Activated naive CD4-positive, alpha-beta T cell treated with anti-CD3 and anti-CD28 coated beads, Interleukin-2, amount 50 U/mL, for 72 hours (primary cell): ENCODE measurements at places on chromosomes 12 and 14. TPM values are rescaled to one million over a fixed set of nuclear protein-coding genes. Genes with fewer than 3 reads are reported as not detected.

- DNase-seq: no peak
These were observed 79.8 kb upstream of the SEL1L start for GRCh38 chr14:81613341-81614045.

- DNase-seq: no peak
These were observed 57.6 kb downstream of the NCOR2 start for GRCh38 chr12:124509676-124510300.

DNA sequence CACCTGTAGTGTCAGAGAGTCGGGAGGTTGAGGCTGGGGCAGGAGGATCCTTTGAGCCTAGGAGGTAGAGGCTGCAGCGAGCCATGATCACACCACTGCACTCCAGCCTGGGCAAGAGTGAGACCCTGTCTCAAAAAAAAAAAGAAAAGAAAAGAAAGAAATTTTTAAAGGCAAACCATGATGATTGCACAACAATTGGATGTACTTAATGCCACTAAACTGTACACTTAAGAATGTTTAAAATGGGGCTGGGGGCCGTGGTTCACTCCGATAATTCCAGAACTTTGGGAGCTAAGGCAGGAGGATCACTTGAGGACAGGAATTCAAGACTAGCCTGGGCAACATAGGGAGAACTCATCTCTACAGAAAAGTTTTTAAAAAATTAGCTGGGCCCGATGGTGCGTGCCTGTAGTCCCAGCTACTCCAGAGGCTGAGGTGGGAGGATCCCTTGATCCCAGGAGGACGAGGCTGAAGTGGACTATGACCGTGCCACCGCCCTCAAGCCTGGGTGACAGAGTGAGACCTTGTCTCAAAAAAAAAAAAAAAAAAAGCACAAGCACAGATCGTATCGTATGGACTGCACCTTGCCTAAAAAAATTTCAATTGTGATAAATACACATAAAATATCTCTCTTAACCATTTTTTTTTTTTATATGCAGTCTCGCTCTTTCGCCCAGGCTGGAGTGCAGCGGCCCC, 32.7 kb downstream of the JAG2 start:
- DNase-seq: no peak

GRCh38 chr14:88179716-88180115, 143.4 kb downstream of the KCNK10 start:
- no peak for DNase-seq

DNA sequence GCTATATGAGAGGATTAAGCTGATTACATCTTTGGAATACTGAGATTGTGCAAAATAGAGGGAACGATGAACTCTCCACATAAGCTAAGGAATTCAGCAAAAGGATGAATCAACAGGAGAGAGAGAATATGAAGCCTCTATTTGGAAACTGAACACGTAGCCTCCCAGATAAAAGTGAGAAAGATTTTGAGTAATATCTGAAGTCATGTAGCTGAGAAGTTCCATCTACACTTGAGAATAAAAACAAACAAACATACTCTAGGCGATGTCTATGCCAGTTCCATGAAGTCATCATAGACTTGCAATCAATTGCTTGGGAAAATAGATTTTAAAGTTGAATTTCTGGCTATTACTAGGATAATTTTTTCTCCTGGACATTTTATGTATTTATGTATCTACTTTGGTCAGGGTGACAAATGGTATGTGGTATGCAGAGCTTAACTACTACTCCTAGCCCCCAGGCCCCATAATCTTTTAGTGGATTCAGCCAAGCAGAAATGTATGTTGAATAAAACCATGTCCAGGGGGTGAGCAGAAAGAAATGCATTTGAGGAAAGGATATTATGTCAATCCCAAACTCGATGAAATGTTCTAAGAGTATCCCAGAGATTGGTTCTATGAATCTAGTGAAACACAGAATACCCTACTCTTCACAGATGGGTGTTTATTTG, 627.4 kb downstream of the DIO2 start:
- no peak for DNase-seq

DNA sequence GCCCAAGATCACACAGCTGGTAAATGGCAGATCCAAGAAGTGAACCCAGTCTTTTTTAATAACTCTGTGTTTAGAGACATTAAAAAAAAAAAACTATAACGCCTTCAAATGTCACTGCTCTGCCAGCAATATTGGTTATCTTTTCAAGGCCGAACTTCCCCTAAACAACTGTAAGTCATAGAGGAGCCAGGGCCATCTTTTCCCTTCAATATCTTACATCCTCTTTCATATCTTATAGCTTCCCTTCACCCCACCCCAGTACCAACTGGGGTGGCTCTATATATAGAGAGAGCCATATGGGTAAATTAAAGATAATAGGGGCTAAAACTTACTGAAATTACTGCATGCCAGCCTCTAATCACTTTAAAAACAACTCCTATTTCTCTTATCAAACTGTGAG, 100.2 kb downstream of the STAB2 start:
- no peak for DNase-seq

DNA sequence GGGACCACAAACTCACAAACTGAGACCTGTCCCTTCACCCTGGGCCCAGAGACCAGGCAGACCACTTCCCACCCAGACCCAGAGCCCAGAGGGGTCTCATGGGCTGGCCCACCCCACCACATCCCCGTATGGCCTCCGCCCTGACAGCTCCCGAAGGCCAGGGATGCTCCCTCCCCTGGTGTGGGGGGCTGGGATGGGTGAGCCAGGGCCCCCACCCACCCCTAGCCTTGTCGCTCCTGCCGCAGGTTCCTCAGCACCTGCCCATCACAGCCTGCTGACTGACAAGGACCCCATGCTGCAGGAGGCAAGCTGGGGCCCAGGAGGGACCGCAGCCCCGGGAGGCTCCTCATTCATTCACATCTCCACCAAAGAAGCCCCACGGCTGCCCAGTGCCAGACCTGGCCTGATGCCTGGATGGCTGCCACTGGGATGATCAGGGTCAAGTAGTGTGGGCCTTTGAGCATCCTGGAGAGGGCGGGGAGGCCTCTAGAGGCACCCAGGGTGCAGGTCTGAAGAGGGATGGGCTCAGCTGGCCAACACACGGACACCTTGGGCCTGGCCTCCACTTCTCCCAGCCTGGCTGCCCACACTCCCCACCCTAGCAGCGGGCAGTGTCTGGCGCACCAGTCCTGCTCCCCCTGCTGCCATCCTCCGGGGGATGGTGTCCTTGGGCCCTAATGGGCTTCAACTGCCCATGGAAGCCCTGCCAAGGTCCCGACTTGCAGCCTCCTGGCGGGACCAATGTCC, 24.7 kb upstream of the GPR132 start:
- no peak for DNase-seq

DNA sequence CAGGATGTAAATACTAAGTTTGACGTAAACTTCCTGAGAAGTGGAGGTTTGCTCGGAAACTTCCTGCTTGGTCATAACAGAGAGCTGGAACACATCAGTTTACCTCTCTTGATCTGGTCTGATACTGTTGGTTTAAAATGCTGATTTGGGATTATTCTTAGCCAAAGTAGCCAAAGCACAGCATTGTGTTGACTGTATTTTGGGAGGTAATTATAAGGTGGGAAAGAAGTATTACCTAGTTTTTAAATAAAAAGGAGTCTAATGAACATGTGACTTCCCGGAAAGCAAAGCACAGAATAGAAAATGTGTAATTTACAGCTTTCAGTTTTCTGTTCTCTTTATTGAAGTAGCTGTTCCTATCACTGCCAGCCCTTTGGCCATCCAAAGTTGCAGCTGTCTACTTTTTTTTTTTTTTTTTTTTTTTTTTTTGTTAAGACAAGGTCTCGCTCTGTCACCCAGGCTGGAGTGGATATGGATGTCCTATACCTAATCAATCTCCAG, 52.2 kb upstream of the SRP54 start:
- no peak for DNase-seq

- no peak for DNase-seq
These were observed 85.5 kb downstream of the CPSF2 start for GRCh38 chr14:92207012-92207927.

DNA sequence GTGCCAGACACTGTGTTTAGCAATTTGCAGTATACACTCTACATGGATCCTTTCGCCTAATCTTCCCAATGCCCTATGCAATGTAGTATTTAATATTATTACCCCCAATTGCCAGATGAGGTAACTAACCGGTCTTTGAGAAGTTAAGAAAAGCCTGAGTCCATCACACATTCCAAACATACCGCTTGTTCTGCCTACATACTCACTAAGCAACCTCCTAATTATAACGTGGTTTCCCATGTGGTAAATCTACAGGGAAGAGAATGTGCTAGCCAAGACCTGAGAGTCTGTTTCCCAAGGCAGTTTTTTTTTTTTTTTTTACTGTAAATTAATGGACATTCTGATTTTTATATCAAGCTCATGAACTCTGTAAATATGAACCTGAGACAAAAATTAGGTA, 37.2 kb downstream of the ATP2B1 start:
- no peak for DNase-seq

GPR84 gene
- total RNA-seq: 4.1 TPM

DNA sequence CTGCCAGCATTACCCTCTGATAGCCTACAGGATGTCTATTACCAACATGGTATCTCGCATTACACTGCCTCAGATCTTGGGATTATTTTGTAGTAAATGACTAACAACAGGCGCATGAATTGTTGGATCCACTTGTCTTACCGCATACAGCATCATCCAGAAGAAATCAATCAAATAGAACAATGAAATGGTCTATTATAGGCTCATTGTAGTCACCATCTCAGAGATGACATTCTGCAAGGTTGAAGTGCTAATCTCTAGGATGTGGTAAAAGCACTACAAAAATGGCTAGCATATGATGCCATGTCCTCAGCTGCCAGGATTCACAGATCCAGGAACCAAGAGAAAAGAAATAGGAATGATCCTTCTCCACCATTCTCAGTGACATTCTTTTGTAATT, 52.0 kb downstream of the WASHC3 start:
- DNase-seq: no peak

ASIC1 gene
- total RNA-seq: 2.8 TPM

SLC22A17 gene
- 8.8 TPM for total RNA-seq

RGS6 gene
- total RNA-seq: 0.61 TPM

PDZRN4 gene
- total RNA-seq: not detected

NEUROD4 gene
- total RNA-seq: not detected

ABCD2 gene
- total RNA-seq: 5.9 TPM

PLEKHG7 gene
- not detected for total RNA-seq

- no peak for DNase-seq
These were observed 23.7 kb downstream of the SRRM4 start for GRCh38 chr12:119005085-119005484.

- DNase-seq: no peak
These were observed 14.0 kb downstream of the RTRAF start for GRCh38 chr14:52003324-52003723.

PARP2 gene
- total RNA-seq: 121 TPM

DNA sequence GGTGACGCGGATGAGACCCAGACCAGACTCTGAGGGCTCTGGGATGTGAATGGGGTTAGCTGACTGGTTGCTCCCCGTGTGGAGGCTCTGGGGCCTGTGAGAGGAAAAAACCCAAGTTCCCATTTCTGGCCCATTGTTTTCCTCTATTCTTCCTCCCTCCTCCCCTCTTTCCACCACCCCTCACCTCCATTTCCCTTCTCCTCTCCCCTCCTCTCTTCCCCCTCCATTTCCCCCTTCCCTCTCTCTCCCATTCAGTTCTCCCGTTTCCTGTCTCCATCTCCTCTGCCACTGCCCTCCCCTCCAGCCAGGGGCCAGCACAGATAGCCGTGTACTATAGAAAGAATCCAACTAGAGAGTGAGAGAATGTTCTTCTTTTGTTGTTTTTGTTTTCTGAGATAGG, 12.6 kb upstream of the PRPH start:
- no peak for DNase-seq

- no peak for DNase-seq
These were observed 3.8 kb downstream of the BCDIN3D start for GRCh38 chr12:49838973-49839633.

GRCh38 chr12:116466536-116466935, 92.6 kb upstream of the MAP1LC3B2 start:
- DNase-seq: no peak

SP7 gene
- not detected for total RNA-seq

DNA sequence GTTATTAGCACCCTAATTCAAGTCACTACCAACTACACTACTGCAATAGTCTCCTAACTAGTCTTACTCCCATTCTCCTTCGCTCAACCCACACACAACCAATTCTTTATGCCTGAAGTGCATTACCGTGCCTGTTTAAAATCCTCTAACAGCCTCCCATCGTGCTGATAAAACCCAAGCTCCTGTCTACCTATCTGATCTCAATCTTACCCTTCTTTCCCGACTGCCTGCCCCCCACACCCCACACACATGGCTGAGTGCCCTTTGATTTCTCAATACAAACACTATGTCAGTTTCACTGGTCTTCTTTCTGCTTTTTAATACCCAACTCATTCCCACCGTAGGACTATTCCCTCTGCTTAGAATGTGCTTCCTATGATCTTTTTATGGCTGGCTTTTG, 59.9 kb downstream of the SPPL3 start:
- DNase-seq: no peak

GIT2 gene
- total RNA-seq: 70.1 TPM

- no peak for DNase-seq
These were observed 25.1 kb downstream of the ACVR1B start for GRCh38 chr12:51976376-51977160.

GRCh38 chr12:130713581-130713991, 2.5 kb downstream of the RIMBP2 start:
- DNase-seq: no peak

DNA sequence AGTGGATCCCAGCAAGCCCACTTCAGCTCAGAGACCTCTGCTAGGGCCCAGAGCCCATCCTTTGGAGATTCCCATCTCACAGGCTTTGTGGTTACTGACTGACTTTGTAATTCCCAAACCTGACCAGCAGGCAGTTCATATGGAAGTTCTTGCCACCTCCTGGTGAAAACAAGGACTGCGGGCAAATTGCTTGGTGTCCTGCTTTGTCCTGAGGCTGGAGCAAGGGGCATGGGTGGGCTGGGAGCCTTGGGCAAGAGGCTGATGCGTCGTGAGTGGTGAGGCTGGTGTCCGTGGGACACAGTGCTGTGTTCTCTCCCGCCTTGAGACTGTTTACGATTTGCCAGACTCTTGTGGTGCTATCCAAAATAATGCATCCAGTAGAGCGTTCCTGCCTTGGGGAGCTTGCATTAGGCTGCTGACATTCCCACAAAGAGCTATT, 91.0 kb downstream of the LRRC74A start:
- DNase-seq: no peak
